NCI-H510A (cell line): ENCODE measurements at places on chromosomes 1 and 21.
A peak's percentile ranks its signal among the peaks of the same experiment; 100 is the strongest.

- no peak for DNase-seq
Measured at GRCh38 chr1:37448691-37449417, 25.5 kb upstream of the ZC3H12A start.

DNA sequence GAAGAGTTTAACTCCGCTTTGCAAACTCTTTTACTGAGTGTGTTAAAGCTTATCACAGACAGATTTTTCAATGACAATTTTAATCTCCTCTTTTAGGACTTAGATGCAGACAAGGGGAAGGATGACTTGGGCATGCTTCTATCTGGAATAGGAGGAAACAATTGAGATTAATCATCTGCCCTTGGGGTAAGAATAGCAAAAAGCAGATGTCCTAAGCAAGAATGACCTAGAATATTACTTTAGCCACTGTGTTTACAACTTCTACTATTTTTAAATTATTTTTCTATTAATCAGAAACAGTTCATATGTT, 569.0 kb upstream of the ADGRL2 start:
- no peak for DNase-seq

- DNase-seq = no peak
Measured at GRCh38 chr1:216722821-216723220, 408 bp downstream of the ESRRG start.

DNA sequence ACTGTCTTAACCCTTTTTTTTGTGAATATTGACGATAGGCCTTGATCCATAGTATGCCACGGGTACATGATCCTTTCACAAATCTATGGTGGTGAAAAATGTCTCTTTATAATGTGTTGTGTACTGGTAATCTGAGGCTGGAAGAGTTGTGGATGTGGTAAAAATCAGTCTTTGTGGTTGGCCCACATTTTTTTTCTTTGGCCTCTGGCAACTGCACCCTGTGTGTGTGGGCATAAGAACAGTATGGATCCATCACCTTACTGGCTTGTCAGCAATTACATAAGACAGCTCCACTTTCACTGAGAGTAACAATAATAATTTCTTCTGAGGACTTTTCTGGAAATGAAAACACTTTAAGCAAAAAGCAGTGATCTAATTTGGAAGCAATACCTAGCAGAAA, 101.6 kb downstream of the GABPA start:
- no peak for DNase-seq

- no peak for DNase-seq
Measured at GRCh38 chr1:80375662-80376061, 1369.1 kb upstream of the ADGRL4 start.

- peak; percentile 10 for DNase-seq
Measured at GRCh38 chr1:22418933-22419382, 32.7 kb upstream of the ZBTB40 start.

DNA sequence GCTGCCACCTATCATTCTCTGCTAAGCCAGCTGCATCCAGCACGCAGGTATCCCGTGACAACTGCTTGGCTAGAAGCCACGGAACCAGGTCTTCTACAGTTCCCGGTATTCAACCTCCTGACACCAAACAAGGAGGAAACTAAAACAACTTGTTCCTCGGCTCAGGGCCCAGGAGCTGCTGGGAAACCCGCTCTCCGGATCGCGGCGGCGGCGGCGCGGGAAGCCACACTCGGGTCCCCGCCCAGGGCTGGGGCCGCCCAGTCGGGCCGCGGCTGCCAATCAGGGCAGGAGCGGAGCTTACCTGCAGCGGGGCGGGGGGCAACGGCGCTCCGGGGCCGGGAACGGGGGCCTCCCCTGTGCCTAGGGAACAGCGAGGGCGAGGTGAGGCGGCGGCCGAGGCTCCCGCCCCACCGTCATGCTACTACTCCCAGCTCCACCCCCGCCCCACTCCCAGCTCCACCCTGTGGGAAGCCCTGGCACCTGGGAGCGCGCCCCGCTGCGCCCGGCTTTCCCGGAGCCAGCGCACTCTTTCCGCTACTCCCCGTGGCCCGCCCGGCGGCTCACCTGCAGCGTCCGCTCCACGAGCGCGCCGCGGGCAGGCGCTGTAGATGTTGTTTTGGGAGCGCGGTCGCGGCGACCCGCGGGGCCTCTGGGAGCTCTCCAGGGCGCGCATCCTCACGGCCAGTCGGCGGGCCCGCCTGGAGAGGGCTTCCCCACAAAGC, 12.1 kb downstream of the IL24 start:
- DNase-seq = peak; percentile 81

DNA sequence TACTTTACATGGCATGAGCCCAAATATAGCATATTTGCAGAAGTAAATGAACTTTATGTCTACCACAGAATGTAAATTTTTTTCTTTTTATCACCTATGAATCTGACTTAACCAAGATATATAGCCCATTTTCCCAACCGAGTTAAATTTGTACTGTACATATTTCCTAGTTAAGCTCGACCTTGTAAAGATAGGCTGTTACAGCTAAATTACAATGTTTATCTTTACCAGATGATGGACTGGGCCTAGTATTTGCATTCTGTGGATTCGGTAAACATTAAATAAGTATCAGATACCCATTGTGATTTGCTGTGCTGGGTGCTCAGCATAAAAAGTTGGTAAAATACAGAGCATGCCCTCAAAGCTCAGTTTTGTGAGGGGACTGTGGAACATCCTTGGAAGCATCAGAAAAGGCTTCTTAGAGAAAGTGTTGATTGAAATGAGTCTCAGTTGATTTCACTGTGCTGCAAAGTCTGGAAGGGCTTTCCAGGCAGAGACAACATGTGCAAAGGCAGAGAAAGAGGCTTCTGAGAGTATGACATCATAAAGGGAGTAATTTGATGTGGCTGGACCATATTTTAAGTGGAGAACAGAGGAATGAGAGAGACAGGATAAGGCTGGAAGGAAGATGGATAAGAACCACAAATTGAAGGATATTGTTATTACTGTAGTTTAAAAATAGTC, 27.4 kb downstream of the MORC3 start:
- DNase-seq = no peak

DNA sequence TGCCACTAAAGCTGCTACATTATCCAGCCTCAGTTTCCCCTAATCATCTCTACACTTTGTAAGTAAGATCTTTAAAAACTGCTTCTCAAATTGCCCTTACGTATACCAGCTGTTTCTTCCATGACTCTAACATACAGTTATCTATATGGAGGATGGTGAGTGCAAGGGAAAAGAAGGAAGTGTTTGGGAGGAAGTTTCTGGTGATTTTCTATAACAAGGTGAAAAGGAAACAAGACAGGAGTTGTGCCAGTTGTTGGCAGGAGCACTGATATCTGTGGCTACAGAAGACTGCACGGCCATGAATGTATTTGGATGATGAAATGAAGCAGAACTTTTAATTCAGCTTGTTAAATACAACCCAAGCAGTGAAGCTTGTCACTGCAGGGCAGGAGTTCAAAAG, 32.3 kb upstream of the NHLH2 start:
- no peak for DNase-seq
